ENCODE measurements at places on chromosomes 11 and 22.

GRCh38 chr22:50010676-50011446, 1.7 kb downstream of the IL17REL start:
- DNase-seq, result no peak

- DNase-seq, result no peak
Measured at GRCh38 chr11:67983951-67984350, 19.9 kb downstream of the UNC93B1 start.

DNA sequence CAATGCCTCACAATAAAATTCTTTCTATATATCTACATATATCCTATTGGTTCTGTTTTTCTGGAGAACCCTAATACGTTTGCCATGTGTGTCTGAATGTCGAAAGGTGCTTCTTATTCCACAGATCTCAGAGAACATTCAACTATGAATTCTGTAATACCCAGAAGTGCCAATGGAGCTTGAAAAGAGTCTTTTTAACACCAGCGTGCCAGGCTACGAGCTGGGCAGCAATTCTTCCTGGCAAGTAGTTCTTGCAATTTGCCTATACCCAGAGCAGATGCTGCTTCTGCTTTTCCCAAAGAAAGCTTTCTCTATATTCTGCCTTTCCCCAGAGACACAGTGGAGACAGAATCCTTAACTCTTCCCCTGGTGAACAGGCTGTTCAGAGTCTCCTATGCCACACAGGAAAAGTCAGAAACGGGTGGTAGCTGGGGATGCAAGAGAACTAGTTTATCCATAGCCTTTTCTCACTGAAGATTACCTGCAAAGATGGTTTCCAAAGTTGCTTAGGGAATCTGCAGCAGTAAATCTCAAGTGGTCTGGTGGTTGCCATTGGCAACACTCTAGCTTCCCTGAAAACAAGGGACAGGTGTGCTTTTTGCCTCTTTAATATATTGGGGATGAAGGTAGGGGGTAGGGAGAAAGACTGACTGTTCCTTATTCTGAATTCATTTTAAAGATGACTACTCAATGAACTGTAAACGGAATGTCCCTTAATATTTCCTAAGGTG, 16.8 kb upstream of the PAFAH1B2 start:
- no peak for DNase-seq

DNA sequence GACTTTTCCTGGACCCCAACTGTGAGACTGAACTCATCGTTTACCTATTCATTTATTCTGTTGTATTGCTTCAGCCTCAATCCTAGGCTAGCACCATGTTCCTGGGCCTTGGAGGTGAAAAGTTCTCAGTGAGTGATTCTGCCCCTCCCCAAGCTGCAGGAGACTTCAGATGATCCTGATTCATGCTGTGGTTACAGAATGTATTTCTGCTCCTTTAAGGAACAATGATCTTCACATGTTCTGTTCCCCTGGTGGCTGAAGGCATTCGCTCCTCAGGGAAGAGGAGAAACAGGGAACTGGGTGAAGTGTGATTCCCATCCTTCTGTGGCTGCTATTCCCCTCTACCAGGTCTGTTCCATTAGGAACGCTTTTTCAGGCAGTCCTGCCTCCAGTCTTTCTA, 2.4 kb downstream of the OR52E1 start:
- DNase-seq, result no peak

- DNase-seq, result no peak
Measured at GRCh38 chr22:20550851-20551744, 43.7 kb downstream of the MED15 start.

GRCh38 chr11:112878033-112878601, 83.1 kb upstream of the NCAM1 start:
- no peak for DNase-seq

DNA sequence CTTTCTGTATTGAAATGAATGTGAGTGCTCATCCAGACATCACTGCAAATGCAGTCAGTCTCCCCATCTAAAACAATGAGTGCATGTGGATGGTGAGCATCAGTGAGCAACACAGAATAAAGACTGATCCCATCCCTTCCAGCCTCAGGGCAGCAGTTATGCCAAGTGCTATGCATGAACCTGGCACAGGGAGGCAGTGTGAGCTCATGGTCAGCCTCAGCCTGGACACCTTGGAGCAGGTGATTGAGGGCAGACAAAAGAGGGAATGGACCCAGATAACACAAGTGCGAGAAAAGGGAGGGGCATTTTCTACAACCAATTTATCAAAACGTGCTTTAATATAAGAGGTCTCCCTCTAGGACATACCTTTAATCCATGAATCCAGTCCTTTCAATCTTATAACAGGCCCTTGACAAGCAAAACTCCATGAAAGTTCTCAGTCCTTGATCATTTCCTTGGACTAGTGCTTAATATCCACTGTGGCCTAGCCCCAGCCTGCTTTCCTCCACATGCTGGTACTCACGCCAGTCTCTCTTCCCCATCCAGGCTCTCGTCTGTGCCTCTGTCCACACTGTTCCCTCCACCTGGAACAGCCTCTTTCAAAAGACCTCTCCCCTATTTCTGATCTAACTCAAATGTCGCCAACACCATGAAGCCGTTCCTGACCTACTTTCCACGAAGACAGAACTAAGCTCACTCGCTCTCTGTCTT, 50.5 kb upstream of the LRRC55 start:
- DNase-seq, result peak; percentile 59

DNA sequence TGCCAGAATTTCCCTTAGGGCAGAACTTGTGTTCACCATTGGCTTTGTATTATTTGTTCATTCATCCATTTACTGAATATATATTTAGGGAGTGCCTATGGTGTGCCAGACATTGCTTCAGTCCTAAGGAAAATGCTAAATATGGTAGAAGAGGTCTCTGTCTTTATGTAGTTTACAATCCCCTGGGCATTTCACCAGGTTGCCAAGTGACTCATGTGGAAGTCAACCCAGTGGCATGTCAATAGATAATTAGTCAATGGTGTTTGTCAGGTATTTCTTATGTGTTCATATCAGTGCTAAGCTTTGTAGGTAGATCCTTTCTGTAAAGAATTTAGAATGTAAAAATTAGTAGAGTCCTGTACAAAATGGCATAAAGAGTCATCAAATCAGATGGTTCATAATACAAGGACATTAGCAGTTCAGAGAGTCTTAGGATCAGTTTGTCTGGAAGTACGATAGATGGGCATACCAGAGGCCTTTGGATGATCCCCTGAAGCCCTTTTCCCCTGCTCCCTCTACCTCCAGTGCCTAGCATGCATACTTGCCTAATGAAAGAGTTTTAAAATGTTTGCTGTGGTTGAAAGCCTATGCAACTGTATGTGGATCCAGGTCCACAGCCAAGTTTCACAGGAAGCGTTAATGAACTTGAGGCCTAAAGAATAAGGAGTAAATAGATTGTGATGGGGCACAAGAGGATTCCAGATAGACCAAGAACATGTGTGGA, 58.5 kb upstream of the SESN3 start:
- DNase-seq, result no peak

DNA sequence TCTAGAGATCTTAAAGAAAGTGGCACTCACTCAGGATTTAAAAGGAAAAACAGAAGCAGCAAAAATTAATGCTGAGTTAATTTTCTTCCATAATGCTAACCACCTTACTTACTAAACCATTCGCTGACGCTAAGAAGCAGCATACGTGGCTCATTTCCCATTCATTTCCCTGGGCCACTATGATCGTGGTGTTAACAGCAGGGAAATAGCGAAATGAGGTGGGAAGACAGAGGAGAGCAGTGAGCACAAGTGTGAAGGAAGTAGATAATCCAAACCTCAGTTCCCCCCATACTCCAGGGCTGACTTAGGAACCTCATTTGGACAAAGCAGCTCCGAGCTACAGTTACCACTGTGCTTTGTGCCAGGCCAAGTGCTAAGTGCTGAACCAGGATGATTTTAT, 723.2 kb downstream of the OPCML start:
- DNase-seq, result no peak

DNA sequence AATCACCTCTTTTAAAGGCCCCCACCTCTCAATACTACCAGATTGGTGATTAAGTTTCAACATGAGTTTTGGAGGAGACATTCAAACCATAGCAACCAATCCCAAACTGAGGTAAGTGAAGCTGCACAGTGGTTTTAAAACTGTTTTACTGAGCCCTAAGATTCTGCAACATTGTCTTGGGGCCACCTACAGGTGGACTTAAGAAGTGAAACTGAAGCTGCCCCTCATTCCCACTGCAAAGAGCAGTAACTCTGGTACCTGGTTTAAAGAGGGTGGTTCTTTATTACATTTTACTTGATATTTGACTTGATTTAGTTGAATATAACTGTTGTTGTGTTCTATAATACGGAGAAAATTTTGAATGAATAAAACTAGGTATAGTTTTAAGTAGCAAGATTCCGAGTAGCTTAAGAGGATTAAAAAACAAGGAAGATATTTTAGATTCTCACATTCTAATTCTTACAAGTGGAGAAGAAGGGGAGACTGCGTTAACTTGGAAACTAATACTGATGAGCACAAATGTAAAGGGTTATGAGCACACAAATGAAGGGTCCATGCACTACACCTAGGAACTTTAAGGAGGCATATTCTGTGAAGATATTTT, 26.7 kb downstream of the SYT9 start:
- DNase-seq, result peak; percentile 40

DNA sequence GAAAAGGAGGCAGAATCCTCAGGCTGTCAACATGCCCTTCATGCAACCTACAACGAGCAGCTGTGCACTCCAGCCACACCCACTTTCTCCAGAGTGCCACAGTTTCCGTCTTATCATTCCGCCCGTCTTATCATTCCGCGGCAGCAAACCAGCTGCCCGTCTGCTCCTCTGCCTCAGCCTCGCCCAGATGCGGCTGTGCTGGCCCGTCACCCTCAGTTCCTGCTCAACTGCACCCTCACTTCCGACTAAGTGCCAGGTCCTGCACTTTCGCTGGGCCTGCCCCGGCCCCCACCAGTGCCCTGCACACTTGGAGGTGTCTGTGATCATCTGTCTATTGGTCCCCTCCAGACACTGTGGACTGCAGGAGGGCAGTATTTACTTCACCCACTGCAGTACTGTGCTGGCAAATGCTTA, 43.7 kb downstream of the MICAL3 start:
- peak; percentile 16 for DNase-seq

GRCh38 chr11:65857500-65857852, 504 bp downstream of the CFL1 start:
- DNase-seq, result no peak

- DNase-seq, result no peak
Measured at GRCh38 chr11:106326087-106326486, 248.6 kb downstream of the AASDHPPT start.

DNA sequence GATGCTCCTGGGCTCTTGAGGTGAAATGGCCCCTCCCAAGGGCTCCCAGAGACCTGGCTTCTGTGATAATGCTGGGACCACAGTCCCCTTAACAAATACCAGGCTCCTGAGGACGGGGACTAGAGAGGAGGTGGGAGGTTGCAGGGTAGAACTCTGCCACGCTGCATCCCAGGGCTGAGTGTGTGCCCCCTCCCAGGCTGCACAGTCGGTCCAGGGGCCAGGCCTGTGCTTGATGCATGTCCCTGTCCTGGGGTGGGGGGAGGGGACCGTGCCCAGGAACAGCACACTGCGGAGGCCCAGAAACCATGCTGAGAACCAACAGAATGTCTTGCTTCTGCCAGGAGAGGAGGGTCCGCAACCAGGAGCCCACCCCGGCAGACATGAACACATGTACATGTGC, 9.3 kb downstream of the CSF2RB start:
- DNase-seq, result no peak

GRCh38 chr22:42177891-42178336, 47.3 kb upstream of the CYP2D6 start:
- peak; percentile 49 for DNase-seq

- no peak for DNase-seq
Measured at GRCh38 chr22:49458708-49459099, 369.0 kb downstream of the BRD1 start.

DNA sequence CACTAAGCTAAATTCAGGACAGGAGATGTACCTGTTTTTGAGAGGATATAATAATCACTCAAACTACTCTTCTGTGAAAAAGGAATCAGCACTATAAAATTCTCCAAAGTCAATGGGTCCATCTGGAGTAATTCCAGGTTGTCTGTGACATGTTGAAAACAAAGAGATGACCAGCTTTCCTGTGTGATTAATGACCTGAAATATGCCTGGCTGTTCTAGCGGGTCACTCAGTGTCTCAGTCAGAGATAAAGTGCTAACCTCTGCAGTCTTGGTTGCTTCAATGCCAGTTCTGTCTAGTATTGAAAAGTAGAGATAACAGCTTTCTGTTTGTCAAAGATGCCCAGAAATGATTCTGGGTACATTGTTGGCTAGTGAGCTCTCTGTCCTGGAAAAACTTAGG, 722.6 kb upstream of the TENM4 start:
- no peak for DNase-seq

DNA sequence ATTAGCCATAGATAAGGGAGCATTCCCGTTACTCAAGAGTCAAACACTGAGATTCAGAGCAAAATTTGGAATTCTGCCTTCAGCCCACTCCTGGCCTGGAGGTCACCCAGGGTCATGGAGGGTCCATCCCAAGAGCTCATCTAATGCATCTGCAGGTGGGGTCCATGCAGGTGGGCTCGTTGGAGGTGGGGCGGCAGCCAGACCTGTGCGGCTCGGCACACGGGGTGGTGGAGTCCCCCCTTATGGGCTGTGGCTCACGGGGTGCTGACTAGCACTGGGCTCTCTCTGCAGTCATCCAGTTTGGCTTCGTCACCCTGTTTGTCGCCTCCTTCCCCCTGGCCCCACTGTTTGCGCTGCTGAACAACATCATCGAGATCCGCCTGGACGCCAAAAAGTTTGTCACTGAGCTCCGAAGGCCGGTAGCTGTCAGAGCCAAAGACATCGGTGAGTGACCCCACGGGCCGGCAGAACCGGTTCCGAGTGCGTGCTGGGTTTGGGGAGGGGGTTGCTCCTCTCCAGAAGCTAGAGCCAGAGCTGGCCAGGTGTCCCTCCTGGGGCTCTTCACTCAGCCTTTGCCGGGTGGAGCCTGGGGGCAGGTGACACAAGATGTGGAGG, 32.4 kb upstream of the FADD start:
- DNase-seq, result no peak

DNA sequence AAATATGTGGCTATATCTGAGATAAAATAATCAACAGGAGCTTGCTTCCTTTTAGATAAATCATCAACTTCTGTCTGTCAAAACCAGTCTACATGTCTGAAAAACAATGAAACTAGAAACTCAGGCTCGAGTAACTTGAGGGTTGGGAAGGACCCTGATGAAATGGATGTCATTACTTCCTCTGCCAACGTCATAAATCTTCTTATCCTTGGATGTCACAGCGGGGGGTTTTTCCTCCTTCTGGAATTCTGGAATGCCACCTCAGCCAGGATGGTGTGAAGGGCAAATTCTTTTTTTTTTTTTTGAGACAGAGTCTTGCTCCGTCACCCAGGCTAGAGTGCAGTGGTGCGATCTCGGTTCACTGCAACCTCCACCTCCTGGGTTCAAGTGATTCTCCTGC, 13.4 kb downstream of the LGR4 start:
- DNase-seq, result no peak
